Stimulated activated CD8-positive, alpha-beta memory T cell treated with anti-CD3 and anti-CD28 coated beads, Interleukin-2, amount 100 ng/mL, for 1 hour (primary cell): ENCODE measurements at places on chromosomes 6 and 20.

DNA sequence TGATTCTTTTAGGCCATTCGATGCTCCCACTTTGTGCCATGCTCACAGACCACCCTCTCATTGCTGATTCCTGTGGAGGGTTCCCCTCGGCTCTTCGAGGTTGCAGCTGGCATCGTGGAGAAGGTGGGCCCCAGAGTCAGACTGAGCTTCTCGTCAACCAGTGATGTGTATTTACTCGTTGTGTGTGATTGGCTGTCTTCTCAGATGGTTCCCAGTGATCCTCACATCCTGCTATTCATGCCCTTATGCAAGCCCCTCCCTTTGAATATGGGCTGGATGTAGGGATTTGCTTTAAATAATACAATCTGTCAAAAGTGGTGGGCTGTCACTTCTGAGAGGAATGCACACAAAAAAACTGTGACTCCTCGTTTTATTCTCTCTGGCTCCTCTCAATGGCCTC is 99.6 kb upstream of the ENPP5 start:
- no peak for DNase-seq

GRCh38 chr6:132742495-132742894 is 15.2 kb downstream of the VNN2 start:
- no peak for DNase-seq

DNA sequence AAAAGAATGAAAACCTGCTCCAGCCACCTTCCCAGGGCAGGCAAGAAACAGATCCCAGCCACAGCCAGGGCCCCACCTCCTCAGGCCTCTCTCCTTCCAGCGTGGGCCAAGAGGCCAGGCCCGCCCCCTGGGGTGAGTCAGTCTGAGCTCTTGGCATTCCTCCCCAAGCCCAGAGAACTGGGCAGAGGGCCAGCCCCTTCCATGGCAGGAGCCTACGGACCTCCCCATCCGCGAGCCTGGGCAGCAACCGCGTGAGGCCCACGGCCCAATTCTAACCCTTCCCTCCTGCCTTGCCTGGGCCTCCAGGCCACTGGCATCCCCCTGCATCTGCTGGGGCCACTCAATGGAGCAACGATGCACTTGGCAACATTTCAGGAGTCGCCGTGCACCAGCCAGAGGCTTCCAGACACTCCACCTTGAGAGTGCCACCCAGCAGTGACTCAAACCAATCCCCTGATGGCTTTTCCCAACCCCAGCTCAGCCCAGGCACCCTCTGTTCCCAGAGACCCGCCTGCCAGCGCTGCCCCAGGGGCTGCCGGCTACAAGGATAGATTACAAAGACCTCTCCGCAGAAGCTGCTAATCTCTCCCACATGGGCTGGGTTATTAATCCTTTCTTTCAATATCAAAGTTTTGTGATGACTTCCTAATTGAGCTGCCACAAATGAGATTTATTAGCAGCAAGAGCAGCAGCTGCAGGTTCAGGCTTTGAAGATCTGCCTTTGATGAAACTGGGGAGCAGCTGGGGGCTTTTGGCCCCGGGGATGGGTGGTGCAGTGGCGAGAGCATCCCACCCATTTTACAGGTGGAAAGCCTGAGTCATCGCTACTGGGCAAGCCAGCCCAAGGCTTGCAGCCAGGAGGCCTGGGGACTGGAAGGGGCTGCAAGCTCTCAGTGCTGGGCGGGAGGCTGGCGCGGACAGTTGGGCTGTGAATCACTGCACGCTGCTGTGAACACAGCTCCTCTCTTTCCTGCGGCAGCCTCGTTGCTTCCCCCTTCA is 85.7 kb downstream of the NFATC2 start:
- DNase-seq, result no peak

- DNase-seq, result no peak
These were observed 43.5 kb upstream of the RIN2 start for GRCh38 chr20:19714579-19714840.

- no peak for DNase-seq
These were observed 14.5 kb downstream of the SNRNP48 start for GRCh38 chr6:7604506-7604905.

DNA sequence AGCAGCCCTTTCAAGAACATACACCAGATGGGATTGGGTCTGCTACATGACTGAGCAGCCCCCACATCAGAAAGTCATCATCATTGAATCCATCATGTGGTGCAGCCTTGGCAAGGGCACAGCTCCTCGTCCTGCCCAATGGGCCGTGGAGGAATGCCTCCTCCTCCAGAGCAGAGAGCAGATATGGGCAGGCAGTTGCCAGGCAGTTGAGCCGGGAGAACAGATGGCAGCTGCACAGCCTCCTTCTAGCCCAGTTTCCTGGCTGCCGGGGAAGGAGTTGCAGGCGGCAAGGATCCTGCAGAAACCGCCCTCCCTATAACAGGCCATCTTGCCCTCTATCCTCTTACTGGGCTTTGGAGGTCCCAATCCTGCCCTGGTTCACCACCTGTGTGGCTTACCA is 11.9 kb upstream of the ZFAND3 start:
- DNase-seq, result no peak

- no peak for DNase-seq
These were observed 154.6 kb downstream of the ZDHHC14 start for GRCh38 chr6:157535340-157536222.

GRCh38 chr20:13028673-13029072 is 19.9 kb downstream of the SPTLC3 start:
- no peak for DNase-seq

- no peak for DNase-seq
These were observed 200.5 kb downstream of the ARID1B start for GRCh38 chr6:156977527-156978291.
